ENCODE measurements at places on chromosomes 5 and 9.

DNA sequence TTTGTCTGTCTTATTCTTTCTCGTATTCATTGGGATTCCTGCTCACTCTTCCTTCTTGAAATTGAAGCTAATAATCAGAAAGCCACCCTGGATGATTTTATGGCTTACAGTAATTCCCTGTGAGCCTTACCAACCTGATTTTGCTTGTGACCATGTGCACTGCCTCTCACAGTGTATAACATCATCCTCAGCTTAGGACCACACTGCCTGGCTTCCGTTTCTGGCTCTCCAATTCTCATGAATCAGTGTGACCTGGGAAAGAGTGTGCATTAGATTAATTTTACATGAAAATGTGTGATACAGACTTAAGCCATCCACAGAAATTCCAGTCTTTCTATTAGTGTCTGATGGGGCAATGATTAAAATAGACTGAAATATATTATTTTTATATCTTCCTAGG, 126.8 kb upstream of the DMRT1 start:
- DNase-seq: no peak

DNA sequence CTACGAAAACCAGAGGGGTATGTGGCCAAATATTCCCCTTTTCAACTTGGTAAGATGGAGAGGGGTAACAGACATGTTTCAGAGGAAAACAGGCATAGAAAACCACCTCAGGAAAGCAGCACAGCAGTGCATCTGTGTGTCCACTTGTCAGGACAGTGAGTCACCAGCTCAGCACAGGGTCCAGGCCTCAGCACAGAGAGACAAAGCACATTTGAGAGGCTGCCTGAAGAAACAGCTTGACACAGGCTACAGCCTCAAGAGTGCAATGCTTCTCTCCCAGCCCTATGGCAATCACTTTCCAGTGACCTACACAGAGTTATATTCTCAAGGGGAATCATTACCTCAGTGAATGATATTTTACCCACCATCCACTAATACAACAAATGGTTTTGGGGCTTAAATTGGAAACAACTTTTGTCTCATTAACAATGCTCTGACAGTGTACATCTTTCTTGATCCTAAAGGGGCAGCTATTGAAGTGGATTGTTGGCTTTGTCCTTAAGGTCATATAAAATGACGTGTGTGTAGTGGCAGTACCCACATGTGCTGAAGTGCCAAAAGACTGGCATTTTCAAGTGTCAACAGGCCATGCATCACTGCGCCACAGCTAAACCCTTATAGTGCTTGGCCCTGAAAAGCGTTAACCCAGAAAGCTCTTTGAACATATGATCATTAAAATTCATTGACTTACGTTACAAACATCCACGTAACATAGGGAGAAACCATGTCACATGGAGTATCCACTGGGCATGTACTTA, 46.4 kb downstream of the ERMP1 start:
- no peak for DNase-seq

GRCh38 chr5:14184725-14185124, 41.6 kb downstream of the TRIO start:
- DNase-seq: no peak

DNA sequence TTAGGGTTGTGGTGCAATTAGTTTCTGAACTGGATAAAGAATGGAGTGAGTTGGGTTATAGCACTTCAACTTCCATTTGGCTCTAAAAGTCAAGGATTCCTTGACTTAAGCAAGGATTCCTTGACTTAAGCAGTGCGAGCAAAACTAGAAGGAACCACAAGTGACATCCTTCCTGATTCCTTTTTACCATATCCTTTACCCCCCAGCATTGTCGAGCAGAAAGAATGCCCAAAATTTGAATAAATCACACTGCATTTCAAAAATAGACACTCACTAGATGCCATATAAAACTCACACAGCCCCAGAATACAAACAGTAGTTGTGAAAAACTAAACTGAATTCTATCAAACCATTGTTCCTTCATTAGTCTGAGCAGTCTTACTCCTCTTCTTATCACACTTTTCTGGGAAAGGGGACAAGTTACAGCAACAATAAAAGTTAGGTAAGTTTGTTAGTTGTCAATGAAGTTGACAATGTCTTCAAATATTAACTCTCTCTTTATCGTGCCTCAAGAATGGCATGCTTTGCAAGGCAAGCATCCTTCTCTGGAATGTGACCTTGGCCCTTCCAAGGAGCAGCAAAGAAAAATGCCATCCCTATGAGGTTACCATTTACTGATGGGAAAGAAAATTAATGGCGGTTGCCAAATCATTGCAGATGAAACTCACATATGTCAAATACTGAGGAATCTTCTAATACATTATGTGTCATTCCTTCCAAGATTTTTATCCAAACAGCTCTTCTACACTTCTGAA, 273.3 kb upstream of the ANKRD55 start:
- no peak for DNase-seq

- no peak for DNase-seq
These were observed 26.4 kb upstream of the PUM3 start for GRCh38 chr9:2870340-2870739.

DNA sequence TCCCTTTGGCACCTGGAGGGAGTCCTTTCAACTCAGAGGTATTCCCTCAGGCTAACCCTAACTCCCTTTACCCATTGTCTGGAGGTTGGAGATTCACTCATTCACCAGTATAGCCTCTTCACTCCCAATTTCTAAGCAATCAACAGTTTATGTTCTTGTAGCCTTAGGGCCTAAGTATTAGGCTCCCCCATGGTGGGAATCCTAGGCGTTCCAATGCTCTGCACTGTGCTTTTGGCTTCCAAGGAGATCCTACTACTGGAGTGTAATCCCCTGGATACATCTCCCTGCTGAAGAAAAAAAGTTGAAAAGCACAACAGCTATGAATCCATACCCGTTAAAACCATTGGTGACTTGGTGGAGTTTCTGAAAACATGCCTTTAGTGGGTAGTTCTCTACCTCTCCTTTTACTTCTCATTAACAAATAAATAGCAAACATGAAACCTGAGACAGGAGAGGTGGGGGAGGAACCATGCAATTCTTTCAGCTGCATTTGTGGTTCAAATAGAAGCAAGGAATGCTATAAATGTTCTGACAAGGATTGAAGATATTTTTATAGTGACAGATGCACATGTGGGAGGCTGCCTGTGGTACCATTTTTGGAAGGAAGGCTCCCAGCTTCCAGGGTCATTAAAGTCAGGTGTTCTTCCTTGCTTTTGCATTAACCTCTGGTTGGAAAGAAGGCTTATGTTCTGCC, 397.1 kb downstream of the DMAC1 start:
- no peak for DNase-seq

DNA sequence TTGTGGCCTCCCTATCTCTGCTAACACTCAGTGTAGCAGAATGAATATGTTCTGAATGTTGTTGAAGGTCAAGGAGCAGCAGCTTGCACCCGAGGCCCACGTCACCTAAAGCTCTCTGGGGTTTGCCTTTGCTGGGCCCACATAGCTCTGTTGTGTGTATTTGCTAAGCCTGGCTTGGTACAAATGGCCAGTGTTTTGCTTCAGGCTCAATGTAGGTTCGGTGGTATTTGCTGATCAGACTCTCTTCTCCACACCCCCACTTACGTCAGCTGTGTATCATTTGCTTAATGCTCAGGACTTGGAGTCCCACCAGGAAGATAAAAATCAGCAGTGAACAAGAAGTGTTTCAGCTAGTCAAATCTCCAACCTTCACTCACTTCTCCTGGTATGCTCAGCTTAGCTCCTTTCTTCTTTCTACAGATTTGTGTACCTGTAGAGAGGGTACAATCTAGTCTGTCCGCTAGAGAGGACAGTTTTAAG, 4.8 kb upstream of the RFESD start:
- no peak for DNase-seq

DNA sequence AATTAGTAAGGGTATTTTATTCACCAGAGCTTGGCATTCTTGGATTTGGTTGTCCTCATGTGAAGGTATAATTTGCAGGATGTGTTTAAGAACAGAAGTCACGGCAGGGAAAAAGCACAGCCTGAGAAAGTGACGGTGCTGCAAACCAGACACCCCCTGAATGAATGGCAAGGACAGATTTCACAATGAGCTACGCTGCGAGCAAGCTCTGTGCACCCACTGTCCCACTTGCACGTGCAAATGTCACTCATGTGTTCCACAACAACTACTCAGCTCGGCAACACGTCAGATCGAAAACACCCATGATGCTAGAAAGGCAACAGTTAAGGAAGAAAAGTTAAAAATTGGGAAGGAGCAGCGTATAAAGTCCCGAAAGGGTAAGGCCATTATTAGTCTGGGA, 168.9 kb downstream of the ROR2 start:
- no peak for DNase-seq

DNA sequence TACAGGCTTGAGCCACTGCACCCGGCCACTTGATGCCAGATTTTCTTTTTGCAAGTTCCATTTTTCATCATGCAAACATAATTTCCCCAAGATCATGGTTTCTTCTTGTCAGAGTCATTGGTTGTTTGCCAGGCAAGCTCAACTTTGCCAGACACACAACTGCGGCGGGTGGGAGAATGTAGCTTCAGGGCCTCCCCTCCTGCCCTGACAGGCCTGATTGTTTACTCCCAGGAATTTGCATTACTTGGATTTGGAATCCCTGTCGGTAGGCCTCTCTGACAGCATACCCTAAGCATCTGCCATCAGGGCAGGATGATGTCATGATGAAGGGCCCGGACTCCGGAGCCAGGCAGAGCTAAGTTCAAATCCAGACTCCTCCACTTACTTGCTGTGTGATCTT, 15.1 kb downstream of the RPS14 start:
- DNase-seq: no peak

- no peak for DNase-seq
These were observed 113.7 kb downstream of the TMEM232 start for GRCh38 chr5:110612794-110613247.

DNA sequence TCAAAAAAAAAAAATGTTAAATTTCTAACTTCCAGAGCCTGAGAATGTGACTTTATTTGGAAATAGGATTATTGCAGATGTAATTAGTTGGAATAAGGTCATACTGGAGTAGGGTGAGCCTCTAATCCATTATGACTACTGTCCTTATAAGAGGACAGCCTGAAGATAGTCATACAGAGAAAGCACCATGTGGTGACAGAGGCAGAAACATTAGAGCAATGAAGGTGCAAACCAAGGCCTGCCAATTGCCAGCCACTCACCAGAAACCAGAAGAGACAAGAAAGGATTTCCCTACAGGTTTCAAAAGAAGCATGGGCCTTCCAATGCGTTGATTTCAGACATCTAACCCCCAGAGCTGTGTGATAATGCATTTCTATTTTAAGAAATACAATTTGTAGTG, 659.2 kb upstream of the CHD1 start:
- DNase-seq: no peak

GRCh38 chr9:31335529-31336234, 1048.8 kb upstream of the ACO1 start:
- DNase-seq: no peak

DNA sequence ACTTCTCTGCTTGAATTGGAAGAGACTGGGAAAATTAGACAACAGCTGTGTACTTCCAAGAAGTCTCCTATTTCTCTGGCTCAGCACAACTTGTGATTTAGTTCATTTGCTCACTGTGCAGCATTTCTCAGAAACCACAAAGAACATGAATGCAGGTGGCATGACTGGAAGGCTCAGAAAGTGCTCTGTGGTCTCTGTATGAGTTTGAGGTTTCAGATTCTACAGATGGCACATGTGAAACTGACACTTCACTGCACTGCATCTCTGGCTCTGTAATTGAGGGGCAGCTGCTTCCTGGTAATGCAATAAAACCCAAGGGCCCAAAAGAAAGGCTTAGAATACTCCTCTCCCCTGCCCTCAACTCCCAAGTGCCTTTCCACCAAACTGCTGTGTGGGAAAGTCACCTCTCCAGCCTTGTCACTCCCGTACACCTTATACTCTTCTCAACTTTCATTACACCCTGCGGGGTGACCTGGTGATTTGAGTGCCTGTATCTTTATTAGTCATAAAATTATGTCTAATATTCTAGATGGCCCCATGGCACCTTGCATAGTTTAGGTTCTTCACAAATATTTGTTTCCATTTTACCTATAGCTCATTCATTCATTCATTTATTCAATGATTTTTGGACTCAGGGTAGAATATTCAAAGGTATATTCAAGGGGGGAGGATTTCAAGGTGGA, 82.5 kb downstream of the ESM1 start:
- DNase-seq: peak; percentile 54

DNA sequence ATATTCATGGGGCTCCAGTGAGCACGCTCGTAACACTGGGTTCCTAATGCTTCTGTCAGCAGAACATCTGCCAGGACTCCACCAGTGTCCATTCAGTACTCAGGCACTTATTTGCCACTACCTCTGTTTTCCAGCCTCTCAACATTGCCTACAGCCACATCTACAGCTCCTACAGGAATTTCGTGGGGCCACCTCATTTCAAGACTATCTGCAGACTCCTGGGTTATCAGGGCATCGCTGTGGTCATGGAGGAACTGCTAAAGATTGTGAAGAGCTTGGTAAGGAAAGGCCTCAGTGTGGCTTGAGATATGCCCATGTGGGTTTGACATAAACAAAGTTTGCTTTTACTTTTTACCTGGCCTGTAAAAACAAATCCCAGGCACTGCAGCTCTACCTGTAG, 92.9 kb downstream of the CYFIP2 start:
- DNase-seq: no peak

DNA sequence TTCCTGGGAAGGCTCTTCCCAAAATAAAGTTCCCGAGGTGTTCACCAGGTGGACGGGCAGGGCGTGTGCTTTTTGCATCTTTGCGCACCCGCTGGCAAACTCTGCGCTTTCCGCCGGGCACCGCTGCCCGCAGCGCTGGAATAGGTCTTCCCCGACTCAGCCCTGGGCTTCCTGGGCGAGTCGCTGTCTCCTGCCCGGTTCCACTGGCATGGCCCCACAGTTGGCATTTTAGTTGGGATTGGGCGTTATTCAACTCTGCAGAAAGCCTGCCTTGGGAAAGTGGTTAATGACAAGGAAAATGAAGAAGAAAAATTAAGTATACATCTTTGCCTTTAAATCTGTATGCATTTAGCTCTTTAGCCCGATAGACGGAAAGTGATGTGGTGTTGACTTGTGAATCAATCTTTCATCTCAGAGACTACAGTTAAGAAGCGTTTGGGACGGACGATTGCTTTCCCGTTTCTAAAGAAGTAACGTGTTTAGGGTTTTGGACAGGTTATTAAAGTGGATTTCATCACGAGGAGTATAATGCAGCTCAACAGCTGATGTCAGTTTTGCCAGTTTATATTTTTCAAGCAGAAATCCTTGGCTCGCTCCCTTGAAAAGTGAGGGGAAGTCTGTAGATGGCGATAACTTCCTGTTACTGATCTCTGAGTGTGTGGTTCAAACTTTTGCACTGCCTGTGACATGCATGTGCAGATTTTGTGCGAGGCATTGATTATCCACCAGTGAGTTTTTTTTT, 946 bp downstream of the ADCY2 start:
- peak; percentile 15 for DNase-seq

- no peak for DNase-seq
These were observed 43.9 kb upstream of the GLIPR2 start for GRCh38 chr9:36092509-36093215.

GRCh38 chr9:74556685-74557084, 59.5 kb downstream of the RORB start:
- no peak for DNase-seq
